T-helper 2 cell (primary cell): ENCODE measurements at places on chromosomes 11 and 22.

- DNase-seq, result no peak
These were observed 60.5 kb downstream of the OSBP2 start for GRCh38 chr22:30754971-30755758.

DNA sequence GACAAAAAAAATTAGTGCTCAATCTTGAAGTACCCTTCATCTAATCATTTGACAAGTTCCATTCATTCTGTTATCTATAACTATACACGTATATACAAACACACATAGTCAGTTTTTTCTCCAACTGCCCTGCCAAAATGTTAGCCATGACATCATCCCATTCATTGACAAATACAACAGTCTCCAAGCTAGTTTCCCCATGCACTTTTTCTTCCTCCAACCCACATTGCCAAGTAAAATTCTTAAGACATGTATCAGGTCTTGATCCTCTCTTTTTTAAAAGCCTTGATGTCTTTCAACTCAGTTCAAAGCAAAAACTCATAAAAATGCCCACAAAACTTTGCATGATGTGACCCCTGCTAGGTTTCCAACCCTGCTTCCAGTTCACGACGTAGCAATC, 58.1 kb downstream of the DDI1 start:
- no peak for DNase-seq

DNA sequence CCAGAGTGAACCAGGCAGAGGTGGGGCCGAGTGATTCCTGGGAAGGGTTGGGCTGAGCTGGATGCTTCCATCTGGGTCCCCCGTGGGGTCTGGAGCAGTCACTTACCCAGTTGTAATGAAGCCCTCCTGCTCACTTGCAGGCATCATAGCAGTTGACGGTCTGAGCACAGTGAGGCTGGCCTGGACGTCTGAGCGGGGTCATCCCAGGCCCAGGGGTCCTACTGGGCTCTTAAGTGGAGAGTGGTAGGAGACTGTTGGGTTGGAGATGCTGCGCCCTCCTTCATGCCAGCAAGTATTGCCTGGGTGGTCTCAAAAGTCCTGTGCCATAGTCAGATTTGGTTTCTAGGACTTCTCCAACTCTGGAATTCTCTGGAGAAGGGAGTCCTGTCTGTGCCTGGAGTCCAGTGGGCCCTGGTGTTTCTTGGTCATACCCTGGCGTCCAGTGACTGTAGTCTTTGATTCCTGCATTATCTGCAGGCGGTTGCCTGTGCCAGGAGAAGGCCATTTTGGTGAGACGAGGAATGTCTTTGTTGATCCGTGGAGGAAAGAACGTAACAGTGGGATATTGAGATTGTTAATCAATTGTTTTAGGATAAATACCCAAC, 82.3 kb downstream of the TBC1D22A start:
- DNase-seq, result no peak

GRCh38 chr11:133234883-133235282, 297.4 kb downstream of the OPCML start:
- no peak for DNase-seq

GRCh38 chr11:26204101-26204500, 127.8 kb upstream of the ANO3 start:
- no peak for DNase-seq

- no peak for DNase-seq
These were observed 33.9 kb upstream of the RASSF10 start for GRCh38 chr11:12975195-12975594.

GRCh38 chr11:64810891-64811272, 531 bp upstream of the MEN1 start:
- DNase-seq, result no peak

DNA sequence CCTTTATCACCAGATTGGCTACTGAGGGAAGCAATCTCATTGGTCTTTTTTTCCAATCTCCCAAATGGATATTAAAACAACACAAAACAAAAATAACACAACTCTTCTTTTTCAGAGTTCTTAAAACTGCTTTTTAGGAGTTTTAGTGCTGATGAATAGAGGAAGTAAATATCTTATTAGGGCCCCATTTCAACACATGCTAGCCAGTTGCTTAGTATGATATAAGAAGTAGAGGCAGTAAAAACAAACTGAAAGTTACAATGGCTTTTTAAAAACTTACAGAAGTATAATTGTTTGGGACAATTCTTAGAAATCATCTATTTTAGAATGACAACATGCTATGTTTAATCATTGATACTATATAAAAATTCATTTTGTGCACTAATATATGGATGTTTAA, 3.4 kb downstream of the C11orf71 start:
- no peak for DNase-seq

DNA sequence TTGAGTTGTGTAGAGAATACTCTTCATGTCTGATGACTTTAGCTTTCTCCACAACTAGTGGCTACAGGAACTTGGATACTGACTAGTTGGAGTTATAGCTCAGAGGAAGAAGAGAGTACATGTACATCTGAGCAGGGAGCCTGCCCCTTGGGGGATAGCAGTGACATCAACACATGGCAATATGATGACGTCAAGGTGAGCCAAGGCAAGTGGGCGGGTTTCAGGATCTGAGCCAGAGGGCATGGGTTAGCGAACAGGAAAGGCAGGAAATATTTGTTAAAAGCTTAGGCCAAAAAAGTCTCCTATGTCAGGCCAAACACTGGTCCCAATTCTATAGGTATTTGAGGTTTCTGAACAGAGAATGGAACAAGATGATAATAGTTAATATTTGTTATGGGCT, 42.0 kb upstream of the HORMAD2 start:
- DNase-seq, result no peak

DNA sequence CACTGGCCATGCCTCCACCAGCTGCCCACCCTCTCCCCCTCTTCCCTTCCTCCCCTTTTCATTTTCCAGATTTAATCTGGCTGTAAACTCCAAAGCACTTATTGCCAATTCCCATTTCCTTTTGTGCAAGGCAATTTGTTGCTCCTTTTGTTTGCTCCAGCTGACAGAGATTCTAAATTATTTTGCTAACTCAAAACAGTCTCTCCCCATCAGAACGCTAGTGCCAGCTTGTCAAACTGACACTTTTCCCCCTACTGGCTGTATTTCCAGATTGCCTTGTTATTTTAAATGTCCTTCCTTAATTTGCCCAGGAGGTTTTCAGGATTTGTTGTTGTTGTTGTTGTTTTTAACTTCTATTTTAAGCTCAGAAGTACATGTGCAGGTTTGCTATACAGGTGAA, 57.0 kb upstream of the PAK1 start:
- no peak for DNase-seq
